ENCODE measurements at places on chromosomes 6 and 20.

GRCh38 chr6:90121982-90122381, 174.7 kb downstream of the BACH2 start:
- DNase-seq, result no peak

GRCh38 chr6:134145786-134146185, 93.4 kb upstream of the SLC2A12 start:
- DNase-seq, result no peak

DNA sequence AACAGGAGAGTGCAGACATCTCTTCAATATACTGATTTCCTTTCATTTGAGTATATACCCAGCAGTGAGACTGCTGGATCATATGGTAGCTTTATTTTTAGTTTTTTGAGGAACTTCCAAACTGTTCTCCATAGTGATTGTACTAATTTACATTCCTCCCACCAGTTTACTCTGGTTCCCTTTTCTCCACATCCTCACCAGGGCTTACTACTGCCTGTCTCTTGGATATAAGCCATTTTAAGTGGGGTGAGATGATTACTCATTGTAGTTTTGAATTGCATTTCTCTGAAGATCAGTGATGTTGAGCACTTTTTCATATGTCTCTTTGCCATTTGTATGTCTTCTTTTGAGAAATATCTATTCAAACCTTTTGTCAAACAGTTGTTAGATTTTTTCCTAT, 64.9 kb upstream of the HMGCLL1 start:
- no peak for DNase-seq

DNA sequence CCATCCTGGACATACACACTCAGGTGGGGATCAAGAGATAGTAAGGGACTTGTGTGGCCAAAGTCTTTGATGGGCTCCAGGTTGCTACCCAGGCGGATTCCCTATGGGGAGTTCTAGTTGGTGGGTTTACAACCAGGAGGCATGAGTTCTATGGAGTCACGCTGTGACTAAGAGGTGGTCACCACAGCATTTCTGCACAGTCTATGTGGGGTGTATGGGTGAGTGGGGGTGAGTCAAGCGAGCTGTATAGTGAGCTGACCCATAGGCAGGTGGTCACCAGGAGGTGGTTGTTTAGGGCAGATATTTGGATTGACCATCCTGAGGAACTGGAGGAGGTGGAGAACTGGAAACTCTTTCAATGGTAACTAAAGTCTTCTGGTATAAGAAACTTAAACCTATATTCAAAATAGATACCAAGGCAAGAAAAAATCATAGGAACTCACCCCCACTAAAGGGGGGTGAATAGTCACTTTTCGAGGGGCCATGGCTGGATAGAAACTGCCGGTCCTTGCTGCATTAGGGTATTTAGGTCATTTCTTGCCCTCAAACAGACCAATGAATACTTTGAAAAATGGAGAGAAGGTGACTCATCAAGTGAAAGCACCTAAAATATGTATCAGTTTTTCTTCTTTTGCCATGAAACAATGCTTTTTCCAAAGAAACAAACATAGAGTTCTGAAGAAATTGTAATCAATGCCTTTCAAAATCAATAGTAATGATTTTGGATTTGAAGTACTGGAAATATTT, 84.3 kb upstream of the NRN1 start:
- DNase-seq, result no peak

DNA sequence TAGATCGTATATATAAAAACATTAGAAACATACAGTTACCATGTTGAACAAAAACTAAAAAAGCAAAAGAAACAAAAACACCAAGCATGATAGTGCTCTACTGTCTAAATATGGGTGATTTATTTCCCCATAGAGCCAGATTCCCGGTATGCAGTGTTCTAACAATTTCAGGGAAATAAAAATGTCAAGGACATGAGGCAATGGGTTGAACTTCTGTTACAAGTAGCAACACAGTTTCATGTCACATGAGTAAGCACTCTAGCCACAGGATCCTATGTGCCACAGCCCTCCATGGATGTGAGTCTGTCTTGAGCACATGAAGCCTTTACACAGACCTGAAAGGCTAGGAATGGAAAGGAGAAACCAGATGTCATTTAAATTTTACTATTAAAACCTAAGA, 96.0 kb downstream of the MAP3K5 start:
- no peak for DNase-seq

DNA sequence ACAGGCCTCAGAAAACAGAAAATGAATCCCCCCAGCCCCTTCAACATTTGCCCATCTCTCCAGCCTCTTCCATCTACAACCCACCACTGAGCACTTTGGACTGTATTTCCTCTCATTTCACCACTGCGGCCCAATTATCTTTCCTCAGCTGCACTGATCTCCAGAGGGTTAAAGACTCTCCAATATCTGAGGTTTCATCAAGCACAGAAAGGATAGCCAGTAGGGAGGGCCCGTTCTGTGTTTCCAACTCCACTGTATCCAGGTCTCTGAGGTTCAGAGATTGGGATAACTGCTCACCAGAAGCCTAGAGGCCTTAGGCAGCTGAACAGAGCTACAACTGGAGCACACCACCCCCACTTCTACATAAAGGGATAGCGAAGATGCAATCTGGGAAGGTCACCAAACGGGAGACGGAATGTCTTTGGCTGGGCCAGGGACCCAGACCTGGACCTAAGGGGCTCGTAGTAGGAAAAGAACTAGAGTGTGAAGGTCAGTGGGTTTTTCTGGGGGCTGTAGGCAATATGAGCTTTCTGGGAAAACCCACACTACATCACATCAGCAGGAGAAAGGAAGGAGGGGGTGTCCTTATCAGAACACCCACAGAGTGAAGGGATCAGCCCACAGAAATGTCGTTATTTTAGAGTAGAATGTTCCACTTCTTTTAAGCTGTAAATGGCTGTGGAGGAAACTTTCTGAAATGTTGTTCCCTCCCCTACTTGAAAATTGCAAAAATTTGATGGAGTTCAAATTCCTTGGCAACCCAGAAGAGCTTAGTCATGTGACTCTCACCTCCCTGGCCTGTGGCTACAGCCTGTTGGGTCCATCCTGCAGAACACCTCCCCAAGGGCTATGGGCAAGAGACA, 7.3 kb downstream of the KCNK5 start:
- DNase-seq, result no peak

Measured in cerebellum (tissue), 4 donors.